Bronchial epithelial cell (primary cell): ENCODE measurements at places on chromosomes 6 and 20.
A peak's percentile ranks its signal among the peaks of the same experiment; 100 is the strongest.

DNA sequence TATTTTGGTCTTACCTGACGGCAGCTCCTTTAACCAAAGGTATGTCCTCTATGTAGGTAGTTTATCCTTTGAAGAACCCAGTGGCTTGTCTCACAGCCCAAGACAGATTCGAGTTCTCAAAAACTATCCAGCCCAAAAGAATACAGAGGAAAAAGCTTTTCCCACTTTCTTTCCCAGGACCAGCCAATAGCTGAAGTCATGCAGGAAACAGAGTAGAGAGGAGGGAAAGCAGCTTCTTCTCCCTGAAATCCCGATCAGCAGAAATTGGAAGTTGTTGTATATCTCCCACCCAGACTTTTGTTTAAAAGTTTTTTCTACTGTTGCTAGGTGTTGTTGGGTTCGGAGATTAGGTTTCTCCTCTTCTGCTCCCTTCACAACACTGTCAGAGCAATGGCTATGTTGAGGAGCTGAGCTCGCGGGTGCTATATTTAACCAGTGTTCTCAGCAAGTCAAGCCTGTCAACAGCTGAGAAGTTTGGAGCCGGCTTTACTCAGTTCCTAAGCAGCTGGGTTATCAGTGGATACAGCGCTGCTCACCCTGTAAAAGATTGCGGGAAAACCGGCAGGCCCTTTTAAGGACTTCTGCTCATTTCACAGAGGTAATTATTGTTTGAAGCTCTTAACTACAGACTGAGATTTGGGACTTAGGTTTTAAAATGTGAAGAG lies at the start of gene FILIP1:
TSS of gene FILIP1 (minus strand) at position 401 of the 665 bp plus-strand sequence. CDS start 78,828 bp downstream, outside the sequence.
- DNase-seq, result peak; percentile 29

GRCh38 chr6:116406678-116407345 lies 36.1 kb downstream of the DSE start:
- no peak for DNase-seq

DNA sequence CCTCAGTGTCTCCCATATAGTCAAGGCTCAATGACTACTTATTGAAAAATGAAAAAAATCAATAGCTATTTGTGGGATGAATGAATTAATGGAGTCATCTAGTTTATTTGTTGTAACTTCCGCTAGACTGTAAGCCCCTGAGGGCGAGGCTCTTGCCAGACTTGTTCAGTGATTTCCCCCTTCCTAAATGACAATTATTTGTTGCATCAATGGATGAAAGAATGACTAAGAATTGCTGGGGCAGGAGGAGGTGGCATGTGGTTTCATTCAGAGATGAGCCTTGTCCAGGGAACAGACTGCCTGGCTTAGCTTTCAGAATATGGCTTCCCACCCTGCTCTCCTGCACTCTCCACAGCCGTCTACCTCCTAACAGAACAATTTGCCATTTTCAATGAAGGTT lies 1.1 kb upstream of the PRELID3B start:
- DNase-seq, result peak; percentile 55

DNA sequence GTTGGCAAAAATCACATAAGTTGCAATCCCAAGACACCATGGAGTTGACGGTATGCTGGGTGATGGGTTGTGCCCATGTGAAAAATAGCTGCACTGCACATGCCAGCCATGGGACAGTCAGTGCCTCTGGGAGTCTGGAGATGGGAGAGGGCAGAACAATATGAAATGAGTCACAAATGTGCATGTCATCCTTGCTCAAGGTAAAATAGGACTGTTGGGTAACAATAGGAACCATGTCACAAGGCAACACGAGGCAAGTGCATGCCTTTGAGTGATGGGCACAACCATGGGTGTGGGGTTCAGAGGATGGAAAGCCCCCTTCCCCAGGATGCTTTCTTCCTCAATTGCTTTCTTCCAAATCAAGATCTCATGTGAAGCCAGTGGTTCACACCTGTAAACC lies 70.5 kb upstream of the PIM1 start:
- DNase-seq, result peak; percentile 78

DNA sequence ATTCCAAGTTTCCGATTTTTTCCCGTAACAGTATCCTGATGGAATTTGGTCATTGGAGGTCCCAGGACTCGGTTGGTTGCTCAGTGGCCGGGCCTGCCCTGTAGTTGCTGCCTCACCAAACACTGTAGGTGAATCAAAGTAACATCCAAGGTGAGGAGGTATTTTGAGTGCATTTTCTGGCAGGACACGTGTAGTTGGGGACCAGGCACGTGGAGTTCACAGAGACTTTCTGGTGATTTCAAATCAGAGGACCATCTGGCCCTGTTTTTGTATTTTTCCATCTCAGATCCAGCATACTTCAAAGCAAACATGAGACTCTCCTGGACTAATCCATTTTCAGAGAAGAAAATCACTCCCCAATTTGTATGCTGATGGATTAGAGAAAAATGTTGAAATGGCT lies 9.9 kb upstream of the DTD1 start:
- DNase-seq, result no peak

DNA sequence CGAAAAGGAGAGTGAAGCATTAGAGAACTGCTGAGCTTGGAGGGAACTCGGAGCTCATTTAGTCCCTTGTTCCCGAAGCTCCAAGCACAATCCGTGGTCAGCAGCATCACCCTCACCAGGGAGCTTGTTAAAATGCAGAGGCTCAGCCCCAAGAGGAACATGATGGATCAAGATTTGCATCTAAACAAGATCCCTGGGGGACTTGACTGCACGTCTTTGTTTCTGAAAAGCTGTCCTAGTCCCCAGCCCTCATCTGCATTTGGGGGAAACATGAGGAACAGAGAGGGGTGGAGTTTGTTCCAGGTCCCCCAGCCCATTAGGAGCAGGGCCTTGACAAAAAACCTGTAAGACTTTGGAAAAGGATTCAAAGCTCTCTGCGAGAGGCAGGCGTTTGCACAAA lies 4.1 kb upstream of the LBP start:
- no peak for DNase-seq

GRCh38 chr6:141877275-141877983 lies 255.3 kb upstream of the GJE1 start:
- no peak for DNase-seq

GRCh38 chr6:126102358-126102757 lies 116.0 kb downstream of the TRMT11 start:
- no peak for DNase-seq

DNA sequence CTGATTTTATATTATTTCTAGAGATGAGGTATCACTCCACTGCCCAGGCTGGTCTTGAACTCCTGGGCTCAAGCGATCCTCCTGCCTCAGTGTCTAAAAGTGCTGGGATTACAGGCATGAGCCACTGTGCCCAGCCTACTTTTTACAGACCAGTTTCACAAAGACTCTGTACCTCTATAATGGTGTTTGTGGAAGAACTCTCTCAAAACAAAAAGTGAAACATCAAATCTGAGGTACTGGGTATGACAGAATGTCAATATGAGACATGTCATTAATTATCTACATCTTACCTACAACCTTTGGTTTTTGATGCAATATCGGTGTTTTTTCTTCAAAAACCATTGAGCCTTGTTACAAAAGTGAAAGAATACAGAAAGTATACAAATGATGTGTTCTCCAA lies 49.4 kb upstream of the MCM9 start:
- no peak for DNase-seq

- DNase-seq, result peak; percentile 73
Measured at GRCh38 chr6:4714961-4715501, 61.2 kb upstream of the CDYL start.

DNA sequence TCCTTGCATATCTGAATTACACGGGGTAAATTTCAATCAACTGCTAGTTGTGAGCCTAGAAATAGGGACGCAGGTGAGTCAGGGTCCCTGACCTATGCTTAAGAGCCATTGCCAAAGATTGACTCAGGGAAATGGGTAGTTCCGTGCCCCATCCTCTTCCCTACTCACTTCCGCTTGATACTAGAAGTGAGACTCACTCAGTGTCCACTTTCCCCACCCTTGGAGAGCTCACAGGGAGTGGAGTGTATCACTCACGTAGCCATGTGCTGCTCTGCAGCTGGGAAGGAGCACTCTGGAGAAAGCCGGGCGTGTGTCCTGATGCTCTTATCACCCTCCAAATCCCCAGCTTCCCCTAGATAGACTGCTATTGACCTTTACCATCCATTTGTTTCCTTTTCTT lies 543 bp upstream of the MUC22 start:
- DNase-seq, result no peak

GRCh38 chr20:2299301-2299700 lies 3.5 kb downstream of the TGM3 start:
- DNase-seq, result peak; percentile 28

DNA sequence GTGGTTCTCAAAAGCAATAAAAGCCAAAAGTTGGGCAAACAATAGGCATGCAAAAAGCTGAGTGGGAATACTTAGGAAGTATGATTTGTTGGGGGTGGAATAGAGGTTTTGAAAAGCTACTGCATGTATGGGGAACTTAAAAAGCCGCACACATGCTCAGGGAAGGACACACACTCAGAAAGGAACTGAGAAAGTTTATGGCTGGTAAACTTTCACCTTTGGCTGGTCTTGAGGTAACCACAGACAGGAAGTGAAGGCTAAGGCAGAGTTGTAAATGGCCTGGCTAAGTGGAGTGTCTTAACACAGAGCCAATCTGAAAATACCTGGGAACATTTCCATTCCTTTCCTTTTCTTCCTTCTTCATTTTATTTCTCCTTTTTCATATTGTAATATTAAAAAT lies 134.5 kb upstream of the EXOC2 start:
- DNase-seq, result no peak

GRCh38 chr20:46624946-46625345 lies 26.3 kb downstream of the SLC13A3 start:
- DNase-seq, result no peak

DNA sequence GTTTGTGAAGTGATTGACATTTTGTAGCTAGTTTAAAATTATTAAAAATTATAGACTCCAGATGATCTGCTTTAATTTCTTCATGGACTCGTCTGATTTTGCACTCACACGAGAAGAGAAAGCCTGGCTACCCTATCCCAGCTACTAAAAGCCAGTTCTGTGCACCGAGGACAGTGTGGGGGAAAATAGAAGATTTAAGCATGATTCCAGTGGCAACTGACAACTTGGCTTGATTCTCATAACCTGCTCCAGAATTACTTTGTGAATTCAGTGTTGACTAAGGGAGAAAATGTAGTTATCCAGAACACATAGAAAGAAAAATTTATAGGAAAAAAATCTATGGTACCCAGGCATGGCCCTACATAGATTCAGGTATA lies 88.7 kb downstream of the SNAP25 start:
- no peak for DNase-seq
